ENCODE measurements at places on chromosomes 6 and 20.

DNA sequence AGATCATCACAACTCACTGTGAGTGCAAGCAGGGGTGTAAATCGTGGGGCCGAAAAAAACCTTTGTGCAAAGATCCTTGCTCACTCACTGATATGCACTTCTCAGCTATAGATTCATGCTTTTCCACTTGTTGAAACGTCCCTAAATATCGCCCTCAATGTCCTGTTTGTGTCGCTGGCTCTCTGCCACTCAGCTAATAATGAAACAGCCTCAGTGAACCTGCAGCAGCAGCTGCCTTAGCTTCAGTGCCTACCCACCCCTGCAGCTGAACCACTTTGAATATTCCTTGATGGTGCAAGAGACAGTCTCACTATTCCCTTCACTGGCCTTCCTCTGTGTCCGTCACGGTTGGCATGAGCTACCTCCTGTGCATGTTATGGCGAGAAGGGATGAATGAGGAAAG is 128.9 kb upstream of the NAA20 start:
- no peak for DNase-seq

DNA sequence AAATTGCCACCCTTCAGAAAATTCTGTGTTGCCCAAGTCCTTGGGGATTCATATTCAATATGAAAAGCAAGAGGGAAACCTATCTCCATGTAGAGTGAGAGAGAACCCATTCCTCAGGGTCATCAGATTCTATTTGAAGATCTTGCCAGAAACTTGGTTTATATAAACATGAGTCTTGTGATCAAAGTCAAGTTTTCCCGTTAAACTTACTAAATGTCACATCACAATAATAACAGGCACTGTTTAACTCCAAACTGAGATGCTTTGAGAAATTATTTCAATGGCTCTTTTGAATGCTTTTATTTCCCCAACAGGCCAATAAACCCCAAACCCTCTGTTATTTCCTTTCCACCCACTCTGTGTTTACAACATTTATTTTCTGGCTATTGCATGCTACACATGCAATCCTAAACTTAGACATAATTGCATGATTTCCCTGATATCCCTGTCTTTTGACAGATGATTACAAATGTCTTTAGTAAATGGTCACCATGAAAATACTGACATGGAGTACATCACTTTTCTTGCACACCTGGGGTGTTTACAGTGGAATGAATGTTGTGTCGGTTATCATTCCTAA is 31.1 kb upstream of the SSTR4 start:
- DNase-seq = no peak

GRCh38 chr20:50680105-50680960 is 11.0 kb downstream of the RIPOR3 start:
- DNase-seq = no peak

DNA sequence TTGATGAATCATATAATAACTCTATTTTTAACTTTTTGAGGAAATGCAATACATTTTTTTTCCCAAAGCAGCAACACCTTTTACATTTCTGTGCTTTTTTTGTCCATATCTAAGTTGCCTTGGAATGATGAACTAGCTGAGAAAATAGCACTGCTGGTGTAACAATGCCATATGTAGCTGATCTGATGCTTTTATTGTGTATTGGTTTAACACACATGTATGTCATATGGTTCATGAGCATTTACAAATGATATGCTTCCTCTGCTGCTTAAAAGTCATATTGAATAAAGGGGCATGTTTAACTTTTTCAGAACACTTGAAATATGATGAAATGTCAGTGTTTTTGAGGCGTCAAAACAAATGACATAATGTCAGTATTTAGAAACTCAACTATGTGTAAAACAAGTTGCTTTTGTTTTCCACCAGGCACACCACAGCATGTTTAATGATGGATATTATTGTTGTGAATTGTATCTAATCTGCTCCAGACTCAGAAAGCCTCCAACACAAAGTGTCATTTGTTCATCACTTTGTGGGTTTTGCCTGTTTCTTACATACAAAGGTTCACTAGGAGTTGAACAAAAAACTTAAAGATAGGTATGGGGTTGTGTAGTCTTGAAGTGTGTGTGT is 775.8 kb upstream of the FLRT3 start:
- DNase-seq = no peak

DNA sequence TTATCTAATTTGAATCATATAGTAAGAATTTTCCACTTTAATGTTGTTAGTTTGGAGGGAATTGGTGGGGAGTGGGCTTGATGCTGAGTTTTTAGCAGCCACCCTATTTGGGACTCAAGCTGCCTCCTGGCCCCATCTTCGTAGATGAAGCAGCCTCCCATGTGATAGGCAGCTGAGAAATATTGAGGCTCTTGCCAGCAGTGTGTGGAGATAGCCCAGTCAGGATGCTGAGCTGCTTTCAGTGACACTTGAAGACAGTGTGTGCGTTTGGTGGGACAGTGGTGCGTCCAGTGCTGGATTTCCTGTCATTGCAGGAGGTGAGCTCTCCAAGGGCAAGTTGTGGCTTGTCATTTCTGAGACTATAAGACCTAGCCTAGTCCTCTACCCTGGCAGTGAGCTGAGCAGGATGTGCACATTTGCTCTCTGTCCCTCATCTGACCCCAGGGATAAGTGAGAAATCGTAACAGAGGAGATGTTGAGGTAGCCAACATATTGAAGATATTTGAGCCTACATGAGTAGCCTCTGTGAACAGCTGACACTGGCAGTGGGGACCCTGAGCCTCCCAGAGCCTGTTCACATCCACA is 47.9 kb upstream of the RNF8 start:
- DNase-seq = no peak

DNA sequence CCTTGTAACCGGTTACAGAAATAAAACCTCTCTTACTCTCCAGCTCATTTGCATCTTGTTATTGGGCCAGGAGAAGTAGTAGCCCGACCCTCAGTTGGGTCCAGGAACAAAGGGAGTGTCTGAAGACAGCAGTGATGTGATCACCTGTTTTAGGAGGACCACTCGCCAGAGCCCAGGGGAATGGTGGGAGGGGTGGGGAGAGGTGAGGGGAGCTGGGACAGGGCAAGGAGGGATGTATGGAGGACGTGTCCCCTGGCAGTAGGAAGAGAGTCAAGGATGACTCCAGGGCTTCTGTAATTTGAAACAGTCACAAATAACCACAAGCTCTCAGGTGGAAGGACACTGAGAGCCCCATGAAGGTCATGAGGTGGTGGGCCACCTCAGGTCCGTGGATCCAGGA is 1.4 kb upstream of the PCMTD2 start:
- DNase-seq = no peak

DNA sequence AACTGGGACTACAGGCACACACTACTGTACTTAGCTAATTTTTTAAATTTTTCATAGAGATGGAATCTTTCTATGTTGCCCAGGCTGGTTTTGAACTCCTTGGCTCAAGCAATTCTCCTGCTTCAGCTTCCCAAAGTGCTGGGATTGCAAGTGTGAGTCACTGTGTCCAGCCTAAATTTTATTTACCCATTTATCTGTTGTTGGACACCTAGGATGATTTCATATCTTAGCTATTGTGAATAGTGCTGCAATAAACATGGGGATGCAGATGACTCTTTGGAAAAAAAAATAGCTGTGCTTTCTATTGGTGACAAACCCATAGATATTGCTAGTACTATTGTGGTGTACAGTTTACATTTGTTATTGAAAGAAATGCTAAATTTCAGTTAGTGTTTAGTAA is 19.6 kb upstream of the SYNCRIP start:
- no peak for DNase-seq

DNA sequence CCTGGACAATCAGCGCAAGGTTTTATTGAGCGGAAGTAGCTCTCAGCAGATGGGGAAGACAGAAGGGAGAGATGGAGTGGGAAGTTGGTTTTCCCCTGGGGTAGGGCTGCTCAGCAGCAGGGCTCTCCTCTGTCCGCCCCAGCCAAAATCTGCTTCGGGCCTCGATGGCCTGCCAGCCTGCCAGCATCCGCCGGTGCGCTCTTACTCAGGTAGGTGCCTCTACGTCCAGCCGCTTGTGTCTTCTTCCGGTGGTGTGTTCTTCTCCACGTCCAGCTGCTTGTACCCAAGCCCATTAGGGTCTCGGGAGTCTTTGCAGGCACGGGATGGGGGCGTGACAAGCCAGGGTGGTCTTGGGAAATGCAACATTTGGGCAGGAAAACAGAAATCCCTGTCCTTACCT is 1340.0 kb upstream of the MAP3K7 start:
- DNase-seq = no peak

GRCh38 chr6:80182308-80182707 is 75.8 kb downstream of the BCKDHB start:
- DNase-seq = no peak

DNA sequence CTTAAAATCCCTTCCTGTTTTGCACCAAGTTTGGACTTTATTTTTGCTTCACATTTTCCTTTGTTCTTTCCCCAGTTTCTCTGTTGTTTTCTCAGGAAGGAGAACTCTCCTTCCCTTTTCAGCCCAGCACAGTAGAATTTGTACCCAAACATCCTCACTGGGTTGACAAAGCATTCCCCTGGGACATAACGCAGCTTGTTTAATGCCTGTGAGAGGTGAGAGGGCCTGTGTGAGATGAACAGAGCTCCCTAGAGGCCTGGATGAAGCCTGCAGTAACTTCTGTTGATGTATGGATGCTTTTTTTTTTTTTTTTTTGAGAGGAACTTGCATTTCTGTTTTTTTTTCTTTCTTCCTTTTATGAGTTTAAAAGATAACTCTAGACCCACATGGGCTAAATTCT is 104.9 kb upstream of the SLC22A23 start:
- DNase-seq = no peak

GRCh38 chr20:40960521-40960956 is 68.1 kb upstream of the TOP1 start:
- no peak for DNase-seq

GRCh38 chr6:48024956-48025355 is 86.0 kb downstream of the PTCHD4 start:
- DNase-seq = no peak

- DNase-seq = no peak
Measured at GRCh38 chr6:23875006-23875405, 251.0 kb upstream of the NRSN1 start.

DNA sequence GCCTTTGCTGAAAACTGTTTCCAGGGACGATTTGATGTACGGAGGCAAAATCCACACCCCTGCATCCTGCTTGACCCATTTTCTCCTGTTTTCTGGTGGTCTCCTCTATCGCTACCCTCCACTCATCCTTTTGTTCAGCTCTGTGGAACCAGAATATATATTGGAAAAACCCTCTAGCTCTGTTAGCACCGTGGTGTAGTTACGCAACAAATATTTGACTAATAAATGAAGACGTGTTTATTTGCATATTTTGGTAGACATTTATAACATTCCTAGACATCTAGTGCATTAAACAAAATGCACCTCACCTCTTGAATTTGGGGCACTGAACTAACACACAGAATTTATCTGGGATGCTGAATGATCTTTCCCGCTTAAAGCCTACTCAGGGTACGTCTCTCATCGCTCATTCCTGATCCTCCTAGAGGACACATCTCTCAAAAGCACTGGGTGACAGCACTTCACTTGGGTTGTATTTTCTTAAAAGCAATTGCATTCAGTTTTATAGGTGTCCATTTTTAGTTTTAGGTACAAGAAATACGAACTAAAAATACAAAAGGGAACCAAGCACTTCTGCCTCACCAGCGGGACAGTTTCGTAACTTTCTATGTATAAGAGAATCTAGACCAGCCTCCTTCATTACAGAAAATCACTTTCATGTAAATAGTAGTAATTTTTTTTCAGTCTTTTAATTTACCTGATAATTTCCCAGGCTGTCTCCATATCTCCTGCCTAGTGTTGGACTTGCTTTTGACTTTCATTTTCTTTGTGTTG is 59.2 kb downstream of the SNRNP48 start:
- no peak for DNase-seq

DNA sequence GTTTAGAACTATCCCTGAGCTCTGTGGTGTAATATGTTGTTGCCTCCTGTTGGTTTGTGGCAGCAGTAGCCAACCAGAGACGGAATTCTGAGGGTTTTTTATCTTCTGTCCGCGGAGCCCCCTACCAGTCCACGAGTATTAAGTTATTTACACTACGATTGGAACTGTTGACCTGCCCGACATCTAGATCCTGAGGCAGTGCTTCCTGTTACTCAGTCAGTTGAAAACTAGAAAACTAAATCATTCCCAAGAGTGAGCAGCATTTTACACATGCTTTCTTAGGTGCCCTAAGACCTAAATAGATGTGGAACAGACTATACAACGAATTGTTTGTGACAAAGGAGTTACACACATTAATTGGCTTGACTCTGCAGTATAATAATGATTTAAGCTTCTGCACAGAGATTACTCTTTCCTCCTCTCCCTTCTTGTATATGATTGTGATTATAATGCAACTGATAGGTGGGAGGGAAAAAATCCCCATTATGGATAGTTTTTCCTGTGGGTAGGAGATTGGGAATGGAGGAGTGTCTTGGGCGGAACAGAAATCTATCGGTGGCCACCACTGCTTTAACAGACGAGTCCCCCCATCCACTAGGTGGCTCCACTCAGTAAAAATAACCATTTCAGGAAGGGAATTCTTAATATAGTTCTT is 1.7 kb downstream of the LOC128125822 start:
- DNase-seq = no peak

GRCh38 chr6:129317931-129318820 is 391.8 kb downstream of the ARHGAP18 start:
- no peak for DNase-seq

GRCh38 chr6:158708239-158708638 is 58.4 kb downstream of the SYTL3 start:
- no peak for DNase-seq

DNA sequence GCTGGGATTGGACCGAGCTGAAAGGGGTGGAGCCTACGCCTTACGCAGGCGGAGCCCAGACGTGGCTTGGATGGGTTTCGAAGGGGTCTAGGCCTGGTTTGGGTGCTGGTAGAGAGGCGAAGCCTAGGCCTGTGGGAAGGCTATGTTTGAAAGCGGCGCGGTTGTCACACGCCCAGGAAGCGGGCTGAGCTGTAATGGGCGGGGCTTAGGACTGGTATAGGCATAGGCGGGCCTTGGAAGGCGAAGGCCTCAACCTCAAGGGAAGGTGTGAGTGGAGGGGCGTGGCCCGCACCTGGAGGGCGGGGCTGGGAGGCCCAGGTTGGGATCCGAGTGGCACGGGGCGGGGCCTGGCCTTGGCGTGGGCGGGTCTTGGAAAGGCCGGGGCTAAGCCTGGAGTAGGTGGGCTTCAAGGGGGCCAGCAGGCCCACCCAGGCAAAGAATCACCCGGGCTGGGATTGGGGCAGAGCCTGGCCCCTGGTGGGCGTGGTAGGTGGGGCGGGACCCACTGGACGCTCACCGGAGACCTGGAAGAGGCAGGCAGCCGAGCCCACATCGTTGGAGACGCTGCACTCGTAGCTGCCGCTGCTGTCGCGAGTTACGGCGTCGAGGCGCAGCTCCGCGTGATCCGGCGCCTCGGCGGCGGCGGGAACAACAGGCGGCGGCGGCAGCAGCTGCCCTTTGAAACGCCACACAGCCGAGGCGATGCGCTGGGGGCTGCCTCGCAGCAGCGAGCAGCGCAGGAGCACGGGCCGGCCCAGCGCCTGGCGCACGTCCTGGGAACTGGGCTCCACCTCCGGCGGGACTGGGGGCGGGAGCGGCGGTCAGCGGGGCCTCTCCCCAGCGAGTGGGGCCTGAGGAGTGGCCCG is 49.0 kb downstream of the MDGA1 start:
- no peak for DNase-seq

- no peak for DNase-seq
Measured at GRCh38 chr6:3825331-3825831, 23.8 kb upstream of the FAM50B start.
